Stimulated activated CD8-positive, alpha-beta memory T cell treated with anti-CD3 and anti-CD28 coated beads, Interleukin-2, amount 100 ng/mL, for 1 hour (primary cell): ENCODE measurements at places on chromosomes 12 and 14.

DNA sequence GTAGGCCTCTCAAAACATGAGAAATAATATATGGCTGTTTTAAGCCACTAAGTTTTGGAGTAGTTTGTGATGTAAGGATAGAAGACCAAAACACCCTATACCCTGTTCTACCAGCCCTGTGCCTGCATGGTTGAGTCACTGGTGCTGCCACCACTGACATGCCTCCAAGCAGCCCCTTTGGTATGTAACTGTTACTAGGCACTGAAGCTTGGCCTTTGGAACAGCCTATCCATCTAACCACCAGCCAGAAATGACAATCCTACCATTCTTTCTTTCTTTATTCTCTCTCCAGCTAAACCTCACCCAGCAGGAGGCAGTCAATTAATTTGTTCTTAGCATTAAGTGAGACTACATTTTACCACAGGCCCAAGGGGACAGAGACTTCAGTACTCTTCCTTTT lies 240.3 kb downstream of the MSRB3 start:
- no peak for DNase-seq

- no peak for DNase-seq
Observed at GRCh38 chr12:64840119-64840518, 15.7 kb downstream of the TBC1D30 start.

- DNase-seq, result no peak
Observed at GRCh38 chr12:69211160-69211559, 28.2 kb upstream of the CPSF6 start.

DNA sequence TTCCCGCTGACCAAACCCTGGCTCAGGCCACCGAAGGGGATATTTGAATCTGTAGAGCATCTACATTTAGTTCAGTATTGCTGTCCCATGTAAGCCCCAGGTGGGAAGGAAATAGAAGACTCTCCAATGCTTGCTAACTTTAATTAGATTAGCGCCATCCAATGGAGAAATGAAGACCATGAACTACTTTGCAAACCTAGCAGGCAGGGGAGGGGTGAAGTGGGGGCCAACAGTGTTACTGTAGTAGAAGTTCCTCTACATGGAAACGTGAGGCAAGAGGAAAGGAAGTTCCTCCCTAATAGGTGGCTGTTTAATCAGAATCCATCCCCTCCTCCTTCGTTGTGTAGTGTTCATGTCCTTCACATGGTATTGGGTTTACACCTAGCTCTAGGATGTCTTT lies 9.3 kb upstream of the DENND5B start:
- DNase-seq, result no peak

- DNase-seq, result no peak
Observed at GRCh38 chr12:53975479-53976152, 862 bp upstream of the HOTAIR start.

GRCh38 chr14:94026889-94027469 lies 839 bp downstream of the OTUB2 start:
- no peak for DNase-seq

- no peak for DNase-seq
Observed at GRCh38 chr12:2633825-2634200, 161.0 kb upstream of the FKBP4 start.

- no peak for DNase-seq
Observed at GRCh38 chr12:104596898-104597843, 140.4 kb downstream of the CHST11 start.

- DNase-seq, result no peak
Observed at GRCh38 chr12:42091769-42092168, 52.9 kb downstream of the GXYLT1 start.

DNA sequence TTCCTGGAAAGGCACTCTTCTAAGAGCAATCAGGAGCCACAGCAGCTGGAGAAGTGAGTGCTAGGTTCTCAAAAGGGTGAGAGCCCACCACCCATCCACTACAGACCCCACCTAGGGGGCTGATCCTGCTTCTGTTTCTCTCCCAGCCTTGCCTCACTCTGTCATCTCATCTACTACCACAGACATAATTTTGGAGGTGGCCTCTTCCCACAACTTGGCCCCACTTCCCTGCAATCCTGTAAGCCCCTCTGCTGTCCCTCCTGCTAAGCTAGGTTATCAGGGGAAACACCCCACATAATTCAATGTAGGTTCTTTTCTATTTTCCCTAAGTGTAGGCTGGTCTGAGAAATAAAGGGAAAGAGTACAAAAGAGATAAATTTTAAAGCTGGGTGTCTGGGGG lies 16.5 kb downstream of the KRT76 start:
- DNase-seq, result no peak

GRCh38 chr12:105226219-105226618 lies 9.8 kb downstream of the APPL2 start:
- no peak for DNase-seq

GRCh38 chr12:110424237-110424636 lies 20.7 kb upstream of the ANAPC7 start:
- DNase-seq, result no peak

- DNase-seq, result no peak
Observed at GRCh38 chr12:95611676-95612309, 60.5 kb upstream of the USP44 start.

- DNase-seq, result no peak
Observed at GRCh38 chr12:92911339-92911738, 17.8 kb downstream of the EEA1 start.

- no peak for DNase-seq
Observed at GRCh38 chr12:47982311-47982710, 18.9 kb downstream of the TMEM106C start.

- DNase-seq, result no peak
Observed at GRCh38 chr12:47805417-47805816, 14.3 kb downstream of the HDAC7 start.

GRCh38 chr14:69464829-69465228 lies 19.7 kb upstream of the PLEKHD1 start:
- DNase-seq, result no peak

DNA sequence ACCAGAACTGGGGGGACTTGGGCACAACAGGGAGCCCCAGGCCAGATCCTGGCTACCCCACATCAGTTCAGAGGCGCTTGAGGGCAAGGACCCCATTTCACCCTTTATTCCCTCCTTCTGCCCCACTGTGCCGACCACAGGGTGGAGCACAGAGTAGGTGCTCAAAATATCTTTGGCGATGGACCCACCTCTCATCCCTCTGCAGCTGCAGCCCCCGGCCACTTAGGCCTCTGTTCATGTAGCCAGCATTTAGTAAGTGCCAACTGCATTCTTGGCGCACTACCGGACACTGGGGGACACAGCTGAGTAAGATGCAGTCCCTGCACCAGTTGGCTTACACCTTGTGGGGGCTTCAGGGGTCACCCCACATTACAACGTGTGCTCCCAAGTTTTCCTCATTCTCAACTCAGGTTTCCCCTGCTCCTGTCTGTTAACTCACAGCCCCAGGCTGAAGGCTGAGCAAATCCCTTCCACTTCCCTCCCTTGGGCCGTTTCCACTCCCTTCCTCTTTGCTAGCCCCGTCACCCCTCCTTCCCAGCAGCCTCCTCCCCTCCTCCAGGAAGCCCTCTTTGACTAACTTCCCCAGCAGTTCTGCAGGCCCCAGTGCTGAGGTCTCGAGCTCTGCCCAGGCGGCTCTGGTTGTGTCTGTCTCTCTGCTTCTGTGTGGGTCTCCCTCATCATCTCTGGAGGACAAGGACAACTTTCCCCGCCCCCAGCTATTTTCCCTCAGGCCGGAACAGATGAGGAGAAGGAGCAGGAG lies 26.5 kb downstream of the KRT80 start:
- no peak for DNase-seq
